NCI-H1417 treated with DMSO at 0.1 percent for 48 hours (cell line): ENCODE measurements at places on chromosomes 5 and 9.

GRCh38 chr5:11588803-11589202 is 315.4 kb downstream of the CTNND2 start:
- DNase-seq: no peak

DNA sequence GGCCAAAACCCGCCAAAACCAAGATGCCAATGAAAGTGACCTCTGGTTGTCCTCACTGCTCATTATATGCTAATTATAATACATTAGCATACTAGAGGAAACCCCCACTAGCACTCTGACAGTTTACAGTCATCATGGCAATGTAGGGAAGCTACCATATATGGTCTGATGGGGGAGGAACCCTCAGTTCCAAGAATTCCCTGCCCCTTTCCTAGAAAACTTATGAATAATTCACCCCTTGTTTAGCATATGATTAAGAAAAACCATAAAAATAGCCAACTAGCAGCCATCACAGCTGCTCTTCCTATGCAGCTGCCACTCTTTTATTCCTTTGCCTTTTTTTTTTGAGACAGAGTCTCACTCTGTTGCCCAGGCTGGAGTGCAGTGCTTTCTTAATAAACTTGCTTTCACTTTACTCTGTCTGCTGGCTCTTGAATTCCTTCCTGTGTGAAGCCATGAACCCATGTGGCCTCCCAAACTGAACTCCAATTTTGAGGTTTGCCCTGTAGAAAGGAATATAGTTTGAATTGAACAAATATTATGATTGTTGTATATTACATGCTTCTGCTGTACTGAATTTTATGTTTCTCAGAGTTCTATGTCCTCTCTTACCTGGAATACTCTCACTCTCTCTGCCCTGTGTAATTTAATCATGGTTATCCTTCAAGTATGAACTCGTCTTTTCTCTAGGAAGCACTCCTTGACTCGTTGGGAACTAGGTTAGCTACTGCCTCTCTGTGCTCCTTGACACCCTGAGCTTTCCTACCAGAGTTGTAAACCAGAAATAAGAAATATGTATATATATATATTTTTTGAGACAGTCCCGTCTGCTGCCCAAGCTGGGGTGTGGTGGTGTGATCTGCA is 59.8 kb downstream of the KIAA1958 start:
- DNase-seq: no peak

- no peak for DNase-seq
These were observed 25.9 kb upstream of the ZFAND5 start for GRCh38 chr9:72390907-72391306.

- DNase-seq: no peak
These were observed 55.6 kb downstream of the ALG2 start for GRCh38 chr9:99166149-99166548.

DNA sequence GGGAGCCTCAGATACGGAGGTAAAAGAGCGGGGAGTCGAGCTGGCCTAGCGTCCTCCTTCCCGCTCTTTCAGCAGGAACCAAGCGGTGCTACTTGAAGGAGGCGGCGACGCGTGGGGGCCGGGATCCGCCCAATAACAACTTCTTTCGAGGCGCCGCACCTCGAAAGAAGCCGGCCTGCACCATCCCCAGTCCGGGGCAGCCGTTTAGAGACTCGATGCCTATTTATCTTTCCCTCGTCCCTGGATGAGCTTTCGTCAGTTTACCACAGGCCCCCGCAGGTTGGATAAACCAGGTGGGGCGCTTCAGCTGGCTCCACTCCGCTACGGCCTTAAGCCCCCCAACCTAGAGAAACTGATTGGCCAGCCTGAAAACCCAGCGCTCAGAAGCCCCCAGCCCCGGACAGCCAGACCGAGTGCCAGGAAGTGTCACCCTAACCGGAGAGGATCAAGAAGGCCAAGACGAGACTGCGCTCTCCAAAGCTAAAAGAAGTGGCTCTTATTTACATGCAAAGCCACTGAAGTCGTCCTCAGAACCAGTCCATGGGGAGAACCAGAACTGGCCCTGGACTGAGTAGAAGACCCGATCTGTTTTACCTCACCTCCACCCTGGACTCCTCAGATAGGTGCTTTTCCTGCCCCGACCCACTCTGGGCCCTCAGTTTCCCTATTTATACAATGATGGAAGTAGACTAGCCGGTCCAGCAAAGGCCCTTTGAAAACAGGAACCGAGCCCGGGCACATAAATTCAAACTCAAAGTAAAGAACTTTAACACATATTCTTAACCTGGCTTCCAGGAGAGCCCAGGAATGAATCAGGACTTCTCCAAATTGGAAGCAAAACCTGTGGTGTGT is 1.4 kb downstream of the HAND1 start:
- DNase-seq: no peak

GRCh38 chr5:117201001-117201400 is 626.4 kb upstream of the SEMA6A start:
- no peak for DNase-seq

GRCh38 chr5:172096207-172096940 is 89.9 kb upstream of the FBXW11 start:
- DNase-seq: no peak

- no peak for DNase-seq
These were observed 4.4 kb upstream of the DCAF10 start for GRCh38 chr9:37796232-37796631.

GRCh38 chr9:127173063-127173462 is 50.6 kb upstream of the ANGPTL2 start:
- no peak for DNase-seq

DNA sequence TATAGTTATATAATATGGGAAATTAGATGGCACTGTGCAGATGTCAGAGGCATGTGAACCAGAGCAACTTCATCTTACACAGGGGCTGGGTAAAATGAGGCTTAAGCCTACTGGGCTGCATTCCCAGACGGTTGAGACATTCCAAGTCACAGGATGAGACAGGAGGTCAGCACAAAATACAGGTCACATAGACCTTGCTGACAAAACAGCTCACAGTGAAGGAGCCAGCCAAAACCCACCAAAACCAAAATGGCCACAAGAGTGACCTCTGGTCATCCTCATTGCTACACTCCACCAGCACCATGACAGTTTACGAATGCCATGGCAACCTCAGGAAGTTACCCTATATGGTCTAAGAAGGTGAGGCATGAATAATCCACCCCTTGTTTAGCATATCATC is 479.4 kb downstream of the TLR4 start:
- no peak for DNase-seq

DNA sequence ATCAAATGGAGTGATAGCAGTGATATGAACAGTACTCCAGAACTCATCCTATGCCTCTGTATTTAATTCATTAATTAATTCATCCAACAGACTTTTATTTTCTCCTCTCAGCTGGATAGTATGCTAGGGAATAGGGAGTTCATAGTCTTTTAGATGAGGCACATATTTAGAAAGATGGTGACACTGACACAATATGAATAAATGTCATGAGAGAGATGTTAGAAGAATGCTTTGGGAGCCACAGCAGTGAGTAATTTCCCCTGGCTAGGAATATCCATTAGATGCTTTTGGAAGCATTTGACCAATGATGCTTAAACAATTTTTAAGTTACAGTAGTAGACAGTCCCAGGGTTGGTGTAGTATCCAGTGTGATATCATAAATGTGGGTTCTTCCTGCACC is 428.7 kb upstream of the SGCD start:
- DNase-seq: no peak
